ENCODE measurements at places on chromosomes 1 and 21.

DNA sequence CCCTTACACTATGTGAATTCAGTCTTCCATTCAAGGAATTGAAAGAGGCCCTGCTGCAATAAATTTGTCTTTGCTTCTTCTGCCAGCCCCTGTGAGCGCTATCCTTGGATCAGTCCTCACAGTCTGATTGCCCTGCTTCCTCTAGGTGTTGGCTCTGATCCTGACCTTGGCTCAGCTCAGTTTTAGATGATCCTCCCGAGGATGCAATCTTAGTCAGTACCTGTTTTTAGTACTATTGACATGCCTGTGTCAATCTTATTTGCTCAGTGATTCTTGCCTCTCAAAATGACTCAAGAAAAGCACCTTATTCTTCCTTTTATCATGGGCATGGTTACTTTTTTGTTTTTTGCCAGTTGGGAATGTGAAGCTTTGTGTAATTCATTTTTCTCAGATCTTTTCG, 101.4 kb upstream of the KCNK1 start:
- DNase-seq: no peak

DNA sequence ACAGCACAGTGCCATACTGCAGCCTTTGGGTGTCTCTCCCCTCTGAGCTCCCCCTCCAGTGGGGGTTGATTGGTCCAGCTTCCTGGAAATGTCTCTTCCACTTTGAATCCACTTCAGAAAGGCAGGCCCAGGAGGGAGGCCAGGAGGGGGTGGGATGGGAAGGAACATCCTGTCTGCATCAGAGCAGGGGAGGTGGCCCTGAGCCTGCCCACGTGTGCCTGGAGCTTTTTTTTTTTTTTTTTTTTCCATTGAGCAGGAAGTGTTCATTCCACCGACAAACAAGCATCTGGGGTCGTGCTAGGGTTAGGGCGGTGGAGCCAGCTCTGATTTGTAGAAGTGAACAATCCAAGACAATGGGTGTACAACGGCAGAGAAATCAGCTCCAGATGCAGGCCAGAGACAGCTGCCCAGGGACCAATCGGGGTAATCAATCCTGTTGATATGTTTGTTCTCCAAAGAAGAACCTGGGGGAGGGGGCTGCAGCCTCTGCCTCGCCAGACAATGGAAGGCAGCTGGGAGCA, 93.3 kb downstream of the SSBP3 start:
- DNase-seq: no peak

GRCh38 chr21:46386734-46387088, 62.8 kb downstream of the PCNT start:
- no peak for DNase-seq

DNA sequence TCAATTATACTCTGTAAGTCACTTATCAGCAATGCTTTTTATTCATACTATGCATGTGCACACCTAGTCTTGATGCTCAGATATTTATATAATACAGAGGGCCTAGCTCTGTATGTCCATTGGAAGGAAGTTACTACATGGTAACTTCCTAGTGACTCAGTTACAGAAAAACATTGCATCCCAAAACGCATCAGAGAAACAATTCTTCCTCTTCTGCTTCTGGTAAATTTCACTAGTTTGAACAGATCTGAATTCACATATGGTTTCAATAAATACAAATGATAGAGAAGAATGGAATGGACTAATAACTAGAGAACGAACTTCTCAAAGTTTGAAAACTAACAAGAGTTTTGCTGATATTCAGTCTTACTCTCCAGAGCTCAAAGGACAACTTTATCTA, 811.3 kb upstream of the ADGRL2 start:
- DNase-seq: no peak

DNA sequence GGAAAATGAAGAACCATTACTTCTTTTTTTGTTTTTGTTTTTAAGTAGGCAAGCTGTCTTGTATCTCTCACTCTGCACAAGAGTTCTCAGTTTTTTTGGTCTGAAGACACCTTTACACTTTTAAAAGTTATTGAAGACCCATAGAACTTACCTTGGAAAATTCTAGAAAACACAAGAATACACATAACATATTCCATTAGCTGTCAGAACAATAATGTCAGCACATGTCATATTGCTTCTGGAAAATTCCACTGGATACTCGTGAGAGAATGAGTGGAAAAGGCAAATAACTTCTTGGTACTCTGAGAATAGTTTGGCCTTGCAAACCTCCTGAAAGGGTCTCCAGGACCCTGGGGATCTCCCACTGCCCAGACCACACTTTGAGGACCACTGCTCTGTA, 4.8 kb downstream of the FBXO28 start:
- no peak for DNase-seq

DNA sequence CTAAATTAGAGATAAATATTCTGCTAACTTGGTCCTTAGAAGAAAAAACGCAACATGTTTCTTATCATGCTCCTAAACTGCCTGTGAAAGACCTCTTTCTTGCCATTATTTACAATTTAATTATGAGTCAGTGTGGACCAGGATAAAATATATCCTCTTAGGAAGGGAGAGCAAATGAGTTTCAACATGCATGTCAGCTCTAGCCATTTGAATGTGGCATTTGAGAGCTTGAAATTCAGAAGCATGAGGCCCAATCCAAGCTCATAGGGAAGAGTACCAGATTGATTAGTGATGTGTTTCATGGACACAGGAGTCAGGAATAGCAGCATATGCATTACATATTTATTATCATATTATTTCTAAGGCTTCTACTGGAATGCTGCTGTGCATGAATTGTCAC, 39.3 kb downstream of the TBX15 start:
- DNase-seq: no peak

- peak; percentile 23 for DNase-seq
Observed at GRCh38 chr1:35642471-35642955, 1.2 kb upstream of the PSMB2 start.

GRCh38 chr1:9389968-9390367, 97.3 kb downstream of the SPSB1 start:
- DNase-seq: no peak

DNA sequence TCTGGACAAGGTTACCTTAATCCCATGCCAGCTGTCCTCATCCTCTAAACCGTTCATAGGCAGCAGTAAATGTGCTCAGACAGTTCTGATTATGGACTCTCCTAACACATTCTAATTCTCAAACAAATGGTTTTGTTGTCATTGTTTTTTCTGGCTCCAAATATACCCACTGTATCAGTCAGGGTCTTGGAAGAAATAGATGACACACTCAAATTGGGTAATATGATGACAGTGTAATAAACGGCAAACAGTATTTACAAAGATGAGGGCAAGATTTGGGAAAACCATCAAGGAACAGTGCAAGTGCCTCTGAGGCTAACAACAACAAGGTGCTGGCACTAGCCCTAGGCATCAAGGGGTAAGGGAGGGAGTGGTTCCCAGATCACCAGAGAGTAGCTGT, 4.3 kb upstream of the CDC20 start:
- DNase-seq: no peak

DNA sequence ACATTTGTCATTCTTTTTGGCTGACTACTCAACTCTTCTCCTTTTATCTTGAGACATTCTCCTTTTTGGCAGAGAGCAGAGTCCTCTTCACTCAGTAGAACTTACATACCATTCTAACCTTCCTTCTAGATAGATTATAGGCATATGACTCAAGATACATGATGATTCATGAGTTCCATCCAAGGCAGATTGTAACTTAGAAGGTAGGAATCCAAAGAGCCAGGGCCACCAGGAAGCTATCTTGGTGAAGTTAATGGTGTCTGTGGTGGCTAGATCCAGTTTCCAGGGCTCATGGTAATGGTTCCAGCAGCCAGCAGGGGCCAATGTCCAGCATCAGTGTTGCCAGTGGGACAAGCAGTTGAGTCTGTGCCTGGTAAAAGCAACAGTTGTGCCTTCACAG, 76.1 kb upstream of the KIAA0040 start:
- no peak for DNase-seq

- DNase-seq: no peak
Observed at GRCh38 chr1:84348759-84349158, 47.3 kb downstream of the SAMD13 start.

GRCh38 chr1:119099775-119100174, 40.7 kb downstream of the WARS2 start:
- no peak for DNase-seq

DNA sequence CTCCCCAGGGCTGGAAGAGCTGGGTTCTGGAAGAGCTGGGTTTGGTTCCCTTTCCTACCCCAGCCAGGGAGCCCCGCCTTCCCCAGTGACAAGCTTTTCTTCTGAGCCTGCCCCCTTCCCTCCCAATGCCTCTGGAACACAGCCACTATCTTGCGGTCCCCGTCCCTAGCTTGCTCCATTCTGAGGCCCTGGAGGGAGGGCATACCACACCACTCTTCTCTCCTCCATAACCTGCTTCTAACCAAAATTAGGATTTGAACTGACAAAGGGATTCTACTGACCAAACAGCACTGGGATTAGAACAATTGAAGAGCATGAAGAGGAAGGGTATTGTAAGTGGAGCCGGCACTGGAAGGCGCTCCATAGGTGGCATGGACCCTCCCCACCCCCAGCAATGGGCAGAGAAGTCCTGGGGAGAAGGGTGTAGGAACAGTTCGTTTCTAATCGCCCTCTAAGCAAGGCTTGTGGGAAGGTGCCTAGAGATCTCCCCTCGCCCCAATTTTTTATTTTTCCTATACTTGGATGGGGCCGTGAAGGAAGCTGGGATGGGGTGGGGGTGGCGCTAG, 690 bp downstream of the C1orf216 start:
- DNase-seq: no peak

- no peak for DNase-seq
Observed at GRCh38 chr21:46179708-46180078, 4.6 kb downstream of the SPATC1L start.

DNA sequence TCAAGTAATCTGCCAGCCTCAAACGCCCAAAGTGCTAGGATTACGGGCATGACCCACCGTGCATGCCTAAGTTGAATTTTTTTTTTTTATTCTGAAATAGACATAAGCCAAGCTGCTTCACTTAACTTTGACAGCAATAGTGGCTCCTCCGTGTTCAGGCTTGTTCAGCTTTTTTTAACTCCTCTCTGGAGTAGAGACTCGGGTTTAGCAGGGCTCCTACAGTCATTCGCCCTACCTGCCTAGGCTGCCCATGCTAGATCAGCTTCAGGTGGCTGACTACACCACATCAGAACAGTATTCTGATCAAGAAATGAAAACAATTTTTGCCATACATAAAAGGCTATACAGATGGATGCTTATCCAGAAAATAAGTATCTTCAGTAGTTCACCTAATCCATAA, 14.7 kb downstream of the ARID4B start:
- DNase-seq: no peak

DNA sequence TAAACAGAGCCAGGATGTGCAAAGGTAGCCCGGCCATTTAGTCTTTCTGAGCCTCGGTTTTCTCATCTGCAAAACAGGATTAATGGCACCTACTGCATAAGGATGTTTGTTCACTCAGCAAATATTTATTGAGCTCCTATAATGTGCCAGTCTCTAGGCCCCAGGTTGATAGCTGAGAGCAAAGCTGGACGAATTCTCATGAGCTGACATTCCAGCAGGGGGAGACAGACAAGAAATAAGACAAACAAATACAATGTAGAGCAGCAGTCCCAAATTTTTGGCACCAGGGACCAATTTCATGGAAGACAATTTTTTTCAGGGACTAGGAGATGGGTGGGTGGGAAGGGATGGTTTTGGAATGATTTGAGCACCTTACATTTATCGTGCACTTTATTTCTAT, 74.3 kb upstream of the PAX7 start:
- DNase-seq: no peak

- DNase-seq: no peak
Observed at GRCh38 chr1:230754796-230755195, 7.6 kb downstream of the CAPN9 start.

DNA sequence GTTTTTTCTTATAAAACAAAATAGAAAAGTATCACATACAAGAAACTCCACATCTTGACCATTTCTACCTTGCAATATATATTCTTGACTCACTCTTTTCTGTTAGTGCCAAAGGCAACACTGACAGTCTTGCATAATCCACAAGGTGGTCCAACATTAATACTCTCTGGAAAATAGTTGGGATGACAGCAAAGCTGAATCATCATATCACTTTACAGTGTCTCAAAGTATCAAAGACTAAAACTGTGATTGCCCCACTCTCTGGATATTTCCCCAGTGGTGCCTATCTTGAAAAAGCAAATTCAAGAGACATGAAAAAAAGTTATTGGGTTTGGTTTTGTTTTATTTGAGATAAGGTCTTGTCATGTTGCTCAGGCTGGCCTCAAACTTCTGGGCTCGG, 14.6 kb upstream of the TGFBR3 start:
- no peak for DNase-seq

DNA sequence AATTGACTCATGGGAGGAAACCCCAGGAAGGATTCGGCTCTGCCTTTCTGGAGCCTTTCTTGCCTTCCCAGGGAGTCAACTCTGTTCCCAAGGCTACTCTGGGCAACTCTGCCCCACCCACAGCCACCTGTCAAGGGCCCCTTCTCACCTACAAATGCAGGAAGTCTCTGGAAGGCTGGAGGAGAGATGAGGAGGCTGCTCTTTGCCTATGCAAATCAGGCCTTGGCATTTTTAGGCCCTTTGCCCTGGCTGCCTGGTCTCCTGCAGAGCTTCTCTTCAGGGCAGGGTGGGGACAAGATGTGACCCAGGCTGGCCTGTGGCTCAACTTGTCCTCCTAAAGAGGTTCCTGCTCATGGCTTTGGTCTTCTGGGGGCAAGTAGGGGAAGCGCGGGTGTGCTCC, 5.4 kb downstream of the SLC6A9 start:
- DNase-seq: no peak

GRCh38 chr1:39301606-39302005, 97.1 kb downstream of the MACF1 start:
- DNase-seq: no peak

DNA sequence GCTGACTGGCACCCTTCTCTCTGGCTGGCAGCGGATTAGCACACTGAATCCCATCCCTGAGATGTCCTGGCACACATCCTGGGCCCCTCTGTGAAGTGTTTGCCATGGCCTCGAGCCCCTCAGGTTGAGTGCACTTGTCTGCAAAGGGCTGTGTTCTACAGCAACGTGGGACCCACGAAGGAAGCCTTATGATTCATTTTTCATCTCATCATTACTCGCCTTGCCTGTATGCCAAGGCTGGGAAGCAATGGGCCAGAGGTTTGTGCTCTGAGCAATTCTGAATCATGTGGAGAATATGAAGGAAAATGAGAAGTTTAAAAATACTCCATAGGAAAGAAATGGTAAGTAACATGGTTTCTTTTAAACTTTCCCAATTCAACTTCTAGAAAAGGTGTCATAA, 124.8 kb upstream of the LMO4 start:
- DNase-seq: no peak
